SW480 (cell line): ENCODE measurements at places on chromosomes 3 and 15.
A peak's percentile ranks its signal among the peaks of the same experiment; 100 is the strongest.

DNA sequence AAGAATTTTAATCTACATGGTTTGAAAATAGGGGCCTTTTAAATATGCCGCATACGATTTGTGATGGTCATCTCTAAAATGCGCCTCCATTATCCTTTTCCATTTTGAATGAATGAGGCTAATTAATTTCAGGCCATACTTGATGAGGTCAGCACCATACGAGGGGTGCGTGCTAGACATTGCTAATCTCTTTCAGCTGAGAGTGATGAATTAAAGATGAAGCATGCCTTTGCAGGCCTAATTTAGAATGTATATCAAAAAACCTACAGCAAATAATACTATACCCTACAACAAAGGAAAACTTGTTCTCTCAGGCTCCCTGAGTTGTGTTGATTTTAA lies 18.6 kb upstream of the NR2F2 start:
- DNase-seq, result no peak

- DNase-seq, result no peak
Observed at GRCh38 chr3:135239615-135239884, 444.5 kb downstream of the EPHB1 start.

DNA sequence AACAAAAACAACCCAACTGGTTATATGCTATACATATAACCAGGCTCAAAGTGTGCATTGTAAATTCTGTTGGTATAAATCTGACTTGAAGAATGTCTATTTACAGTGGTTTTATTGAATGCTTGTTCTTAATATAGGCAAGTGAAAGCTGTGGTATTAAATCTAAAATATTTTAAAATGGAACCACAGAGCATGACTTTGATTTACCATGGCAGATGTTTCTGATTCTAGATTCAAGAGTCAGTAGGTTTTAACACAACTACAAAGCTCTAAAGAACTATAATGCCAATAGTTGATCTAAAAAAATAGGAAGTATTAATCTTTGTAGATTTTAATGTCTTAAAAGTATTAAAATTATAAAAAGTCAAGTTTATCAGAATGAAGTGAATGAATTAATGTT lies 141.9 kb upstream of the PLSCR5 start:
- DNase-seq, result no peak

DNA sequence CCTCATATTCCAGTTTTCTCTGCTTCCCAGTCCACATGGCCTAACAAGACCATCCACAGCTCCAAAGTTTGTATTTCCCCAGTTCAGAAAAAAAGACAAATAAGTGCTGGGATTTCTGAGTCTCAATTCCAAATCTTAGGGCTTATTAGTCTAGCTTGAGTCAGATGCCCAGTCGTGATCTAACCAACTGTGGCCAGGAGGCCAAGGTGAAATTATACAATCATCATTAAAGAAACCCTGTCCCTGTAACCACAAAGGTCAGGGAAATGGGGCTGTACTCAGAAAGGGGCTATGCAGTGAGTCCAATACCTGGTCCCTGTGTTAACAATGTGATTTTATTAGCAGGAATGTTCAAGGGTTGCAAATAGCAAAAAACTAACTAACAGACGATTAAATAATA lies 40.5 kb upstream of the MITF start:
- no peak for DNase-seq

DNA sequence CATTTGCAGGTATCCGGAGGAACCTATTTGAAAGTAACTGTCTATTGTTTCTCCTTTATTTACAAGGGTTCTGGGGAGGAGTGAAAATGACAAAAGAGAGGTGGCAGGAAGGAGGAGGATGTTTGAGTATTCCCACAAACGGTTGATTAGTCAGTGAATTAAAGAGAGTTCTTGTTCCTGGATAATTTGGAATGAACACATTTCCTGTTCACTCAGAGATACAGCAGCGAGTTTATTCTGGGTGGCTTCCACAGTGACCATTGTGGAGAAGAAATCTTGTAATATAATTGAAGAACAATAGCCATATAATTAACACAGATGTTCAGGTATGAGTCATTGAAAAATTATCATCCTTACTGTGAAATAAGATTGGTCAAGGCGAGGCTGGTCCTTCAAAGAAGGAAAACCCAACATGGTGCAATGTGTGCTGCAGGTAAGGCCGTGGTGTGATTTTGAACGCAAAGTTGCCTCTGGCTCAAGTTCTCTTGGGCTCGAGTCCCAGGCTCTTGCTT lies 77.3 kb downstream of the NFKBIZ start:
- no peak for DNase-seq

- DNase-seq, result peak; percentile 43
Observed at GRCh38 chr3:177111541-177111949, 85.7 kb downstream of the TBL1XR1 start.

- no peak for DNase-seq
Observed at GRCh38 chr3:128351546-128351945, 115.1 kb downstream of the DNAJB8 start.

- DNase-seq, result no peak
Observed at GRCh38 chr15:39710681-39711080, 72.0 kb downstream of the FSIP1 start.

DNA sequence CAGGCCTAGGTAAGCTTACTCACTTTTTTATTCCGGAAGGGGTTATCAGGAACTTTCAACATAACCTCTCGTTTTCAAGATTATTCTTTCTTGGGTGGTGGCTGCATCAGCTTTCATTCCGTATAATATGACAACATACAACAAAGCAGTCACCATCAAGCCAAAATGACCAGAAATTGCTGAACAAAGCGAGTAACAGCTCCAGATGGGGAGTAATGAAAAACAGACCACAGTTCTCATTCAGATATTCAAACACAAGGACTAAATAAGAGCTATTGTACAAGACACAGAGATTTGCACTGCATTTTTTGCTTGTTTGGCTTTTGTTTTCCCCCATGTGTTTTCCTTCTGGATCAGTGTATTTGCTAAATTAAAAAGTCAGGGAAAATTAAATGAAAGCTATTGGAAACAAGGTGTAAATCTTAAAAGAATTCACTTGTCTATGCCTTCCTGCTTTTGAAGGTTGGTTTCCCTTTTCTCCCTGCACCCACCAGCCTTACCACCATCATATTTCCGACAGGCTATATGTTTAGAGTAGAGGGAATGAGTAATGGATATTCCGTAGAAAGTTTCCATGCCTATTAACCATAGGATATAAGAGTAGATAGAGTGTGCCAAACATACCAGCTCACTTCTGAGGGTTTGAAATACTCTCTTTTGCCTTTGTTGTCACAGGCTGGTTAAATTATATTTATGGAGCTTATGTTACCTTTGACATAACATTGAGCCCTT lies 213.6 kb downstream of the RBMS3 start:
- no peak for DNase-seq

DNA sequence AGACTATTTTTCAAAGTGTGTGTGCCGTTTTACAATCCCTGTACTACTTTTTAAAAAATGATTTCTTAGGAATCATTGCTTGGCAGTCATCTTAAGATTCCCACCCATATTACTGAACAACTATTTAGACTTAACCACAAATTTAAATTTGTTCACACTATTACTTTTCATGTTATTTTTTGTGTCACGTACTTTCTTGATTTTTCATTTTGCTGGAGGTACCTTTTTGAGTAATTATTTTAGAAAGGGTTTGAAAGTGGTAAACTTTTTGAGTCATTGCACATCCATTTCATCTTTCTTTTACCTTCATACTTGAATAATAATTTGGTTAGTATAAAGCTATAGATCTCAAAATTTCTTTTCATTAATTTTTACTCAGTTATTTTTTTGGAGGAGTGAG lies 16.9 kb downstream of the CMTM8 start:
- DNase-seq, result no peak

DNA sequence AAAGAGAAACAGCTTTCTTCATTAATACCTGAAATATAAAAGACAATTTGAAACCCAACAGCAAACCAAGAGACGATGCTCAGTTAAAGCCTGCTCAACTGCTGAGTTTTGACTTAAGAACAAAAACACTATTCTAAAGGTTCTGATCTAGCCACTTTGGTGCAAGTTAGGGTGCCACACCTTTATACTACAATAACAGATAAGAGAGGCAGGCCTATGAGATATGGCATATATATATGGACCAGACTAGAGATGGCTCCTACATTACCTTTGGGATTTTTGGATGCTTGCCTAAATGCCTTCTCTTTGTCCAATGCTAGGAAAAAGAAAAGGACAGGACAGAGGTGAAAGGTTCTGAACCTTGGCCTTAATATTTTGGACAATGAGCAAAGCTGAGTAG lies 68.6 kb downstream of the INO80 start:
- DNase-seq, result no peak

GRCh38 chr15:38514601-38515000 lies 50.0 kb downstream of the RASGRP1 start:
- no peak for DNase-seq

DNA sequence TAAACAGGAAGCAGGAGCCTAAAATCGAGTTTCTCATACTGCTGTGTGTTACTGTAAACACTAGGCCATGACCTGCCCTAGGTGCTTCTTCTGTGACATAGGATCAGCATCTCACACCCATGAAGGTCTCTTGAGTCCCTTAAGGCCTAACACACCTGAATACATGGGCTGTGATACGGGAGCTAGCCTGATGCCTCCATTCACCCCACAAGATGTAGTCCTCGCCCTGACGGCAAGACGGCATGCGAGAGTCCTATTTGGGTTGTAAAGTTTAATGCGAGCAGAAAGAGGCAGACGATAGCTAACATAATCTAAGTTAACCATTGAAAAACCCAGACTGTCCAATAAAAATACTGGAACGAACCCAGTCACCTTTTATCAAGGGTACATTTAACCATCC lies 241.1 kb upstream of the ICE2 start:
- DNase-seq, result no peak

DNA sequence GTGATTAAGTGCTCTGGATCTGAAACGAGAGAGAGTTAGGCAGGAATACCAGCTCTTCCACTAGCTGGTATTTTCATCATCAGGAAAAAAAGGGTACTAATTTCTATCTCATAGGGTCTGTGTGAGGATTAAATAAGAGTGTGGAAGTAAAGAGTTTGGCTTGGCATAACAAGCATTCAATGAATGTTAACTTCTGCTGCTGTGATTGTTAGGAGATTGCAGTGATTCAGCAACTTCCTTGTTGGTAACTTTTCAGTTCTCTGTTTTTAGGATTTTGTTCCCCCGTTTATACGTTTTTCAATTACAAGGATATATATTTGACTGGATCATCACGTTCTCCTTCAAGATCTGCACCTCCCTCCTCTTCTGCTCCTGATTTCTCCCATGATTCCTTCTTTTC lies 65.9 kb upstream of the MYO5C start:
- no peak for DNase-seq

- peak; percentile 96 for DNase-seq
Observed at GRCh38 chr3:124878561-124879336, 8.4 kb downstream of the ITGB5 start.
